ACHN (cell line): ENCODE measurements at places on chromosomes 7 and 10.

DNA sequence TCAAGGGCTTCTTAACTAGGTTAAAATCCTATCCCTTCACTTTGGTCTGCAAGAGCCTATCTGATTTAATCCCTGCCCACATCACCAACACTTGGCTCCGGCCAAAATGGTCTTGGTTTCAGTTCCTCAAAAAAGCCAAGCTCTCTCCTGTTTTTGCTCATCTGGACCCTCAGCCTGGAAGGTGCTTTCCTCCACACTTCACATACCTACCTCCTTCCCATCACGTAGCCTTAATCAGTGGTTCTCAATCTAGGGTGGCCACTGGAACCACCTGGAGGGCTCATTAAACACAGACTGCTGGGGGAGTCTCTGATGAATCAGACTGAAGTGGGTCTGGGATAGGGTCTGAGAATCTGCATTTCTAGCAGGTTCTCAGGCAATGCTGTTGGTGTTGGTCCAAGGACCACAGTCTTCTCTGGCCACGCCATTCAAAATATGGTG, 227.0 kb upstream of the AOAH start:
- DNase-seq = no peak

DNA sequence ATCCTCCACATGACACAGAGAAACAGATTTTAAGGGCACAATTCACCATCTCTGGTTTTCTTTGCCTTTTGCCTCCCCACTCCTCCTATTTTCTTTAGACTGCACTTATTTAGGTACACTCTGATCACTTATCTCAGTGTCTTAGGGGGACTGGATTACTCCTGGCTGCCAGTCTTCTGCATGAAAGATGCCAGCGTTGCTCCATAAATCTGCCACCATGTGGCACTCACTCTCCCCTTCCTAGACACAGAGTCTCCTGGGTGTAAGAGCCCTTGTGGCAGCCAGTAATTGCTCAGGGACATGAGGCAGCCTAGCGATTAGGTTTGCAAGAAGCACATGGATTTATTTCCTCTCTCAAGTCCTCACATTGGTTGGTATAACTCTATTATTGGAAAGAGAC, 34.5 kb upstream of the RBM20 start:
- peak; percentile 22 for DNase-seq

DNA sequence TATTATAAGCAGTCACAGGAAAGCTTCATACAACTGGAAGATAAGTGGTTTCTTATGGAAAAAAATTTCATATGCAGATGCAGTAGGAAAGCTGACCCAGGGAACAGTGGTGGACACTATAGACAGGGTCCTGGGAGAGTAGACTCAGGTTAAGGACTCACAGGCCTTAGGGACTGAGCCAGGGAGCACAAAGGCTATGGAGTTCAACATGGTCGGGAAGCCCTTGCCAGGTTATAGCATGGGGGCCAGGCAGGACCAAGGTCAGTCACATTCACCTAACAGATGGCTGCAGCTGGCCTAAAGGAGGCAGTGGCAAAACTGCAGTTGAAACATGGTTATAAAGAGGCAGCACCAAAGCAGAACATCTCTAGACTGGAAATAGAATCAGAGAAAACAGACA, 54.9 kb upstream of the UNC5B start:
- no peak for DNase-seq

GRCh38 chr10:79153745-79154144, 85.0 kb downstream of the ZMIZ1 start:
- DNase-seq = peak; percentile 60

DNA sequence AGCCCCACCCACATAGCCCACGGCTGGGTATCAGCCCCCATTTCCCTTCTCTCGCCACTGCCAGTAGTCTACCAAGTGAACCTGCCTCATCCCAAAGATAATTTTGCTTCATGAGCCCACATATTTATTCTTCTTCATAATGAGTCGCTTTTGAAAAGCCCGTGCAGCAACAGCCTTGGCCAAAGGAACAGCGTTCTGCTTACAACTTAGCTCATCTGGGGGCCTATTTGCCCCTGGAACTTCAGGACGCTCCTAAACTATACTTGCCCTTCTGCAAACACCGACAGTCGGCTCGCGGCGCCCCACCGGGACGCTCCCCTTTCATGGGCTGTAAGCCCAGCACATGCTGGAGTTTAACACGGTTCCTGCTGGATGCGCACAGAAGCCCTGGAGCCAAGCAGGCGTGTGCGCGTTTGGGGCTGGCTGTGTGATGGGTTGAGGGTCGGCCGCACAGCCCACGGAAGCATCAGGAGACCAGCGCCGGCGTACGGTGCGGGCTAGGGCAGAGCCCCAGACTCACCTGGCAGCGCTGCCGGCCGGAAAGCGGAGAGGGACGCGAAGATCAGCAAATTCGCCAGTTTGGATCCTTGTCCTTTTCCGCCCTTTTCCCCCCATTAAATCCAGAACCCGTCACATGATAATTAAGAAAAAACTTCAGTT, 370 bp downstream of the TMEM60 start:
- DNase-seq = peak; percentile 59

- no peak for DNase-seq
Observed at GRCh38 chr7:94297397-94297838, 97.3 kb upstream of the COL1A2 start.

- peak; percentile 31 for DNase-seq
Observed at GRCh38 chr7:124996778-124997177, 67.2 kb upstream of the POT1 start.

GRCh38 chr10:28946479-28946878, 269.2 kb downstream of the BAMBI start:
- no peak for DNase-seq

GRCh38 chr10:878333-878759, 53.2 kb downstream of the LARP4B start:
- DNase-seq = no peak

DNA sequence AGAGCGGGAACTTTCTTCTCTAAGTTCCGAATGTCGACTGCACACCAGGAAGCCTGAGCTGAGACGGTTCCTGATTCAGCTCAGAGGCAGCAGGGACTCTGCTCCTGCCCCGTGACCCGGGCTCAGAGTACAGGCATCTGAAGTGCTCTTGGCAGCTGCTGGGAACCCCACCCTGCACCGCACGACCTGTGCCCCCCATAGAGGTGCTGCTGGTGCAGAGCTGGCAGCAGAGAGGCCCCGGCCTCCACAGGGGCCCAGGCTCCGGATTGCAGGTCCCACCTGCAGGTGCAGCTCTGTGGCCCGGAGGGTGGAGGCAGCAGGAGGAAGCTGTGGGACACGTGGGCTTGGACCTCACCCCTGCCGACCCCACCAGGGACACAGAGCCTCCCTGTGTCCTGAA, 39.5 kb upstream of the ADGRA1 start:
- no peak for DNase-seq

GRCh38 chr7:77653572-77653971, 42.7 kb upstream of the RSBN1L start:
- DNase-seq = no peak

DNA sequence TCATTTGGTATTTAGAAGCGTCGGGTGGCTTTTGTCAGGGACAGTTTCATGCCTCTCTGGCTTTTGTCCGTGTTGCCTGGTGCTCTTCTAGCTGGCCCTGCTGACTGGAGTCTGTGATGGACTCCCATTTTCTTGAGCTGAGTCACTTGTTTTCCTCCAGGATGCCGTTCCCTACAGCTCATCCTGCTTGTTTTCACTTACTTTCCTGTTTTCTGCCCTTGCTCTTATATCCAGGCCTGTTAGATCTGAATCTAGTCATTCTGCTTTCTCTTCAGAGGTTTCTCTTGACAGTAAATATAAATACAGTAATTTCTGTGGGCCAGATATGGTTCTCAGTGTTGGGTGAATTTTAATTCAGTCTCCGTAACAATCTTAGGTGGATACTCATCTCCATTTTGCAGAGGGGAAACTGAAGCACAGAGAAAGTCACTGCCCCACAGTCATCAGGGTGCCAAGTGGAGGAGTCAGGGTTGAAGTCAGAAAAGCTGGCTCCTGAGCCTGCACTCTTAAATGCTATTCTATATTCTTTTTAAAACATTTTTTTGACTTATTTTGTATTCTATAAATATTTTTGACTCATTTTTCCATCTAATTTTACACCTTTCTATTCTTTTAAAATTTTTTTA, 85.4 kb downstream of the CCNY start:
- DNase-seq = peak; percentile 81

GRCh38 chr10:35795131-35795824, 153.2 kb upstream of the FZD8 start:
- no peak for DNase-seq

GRCh38 chr10:124283215-124283948, 135.3 kb downstream of the OAT start:
- DNase-seq = no peak

DNA sequence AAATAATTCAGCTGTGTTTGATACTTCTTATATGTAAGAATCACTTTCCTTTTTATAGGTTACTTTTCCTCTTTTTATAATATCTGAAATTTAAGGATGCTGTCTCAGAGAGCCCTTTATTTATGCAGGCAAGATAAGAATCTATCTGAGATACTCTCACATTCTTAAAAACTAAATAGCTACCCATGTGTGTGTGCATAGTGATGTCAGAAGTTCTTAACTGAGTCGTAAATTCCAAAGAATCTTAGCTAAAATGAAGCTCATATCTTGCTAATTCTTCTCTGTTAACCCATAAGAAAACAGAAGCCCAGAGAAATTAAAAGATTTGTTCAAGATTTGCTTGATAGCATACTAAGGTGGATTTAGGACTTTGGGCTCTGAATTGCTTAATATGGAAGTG, 118.5 kb downstream of the PCDH15 start:
- DNase-seq = no peak

DNA sequence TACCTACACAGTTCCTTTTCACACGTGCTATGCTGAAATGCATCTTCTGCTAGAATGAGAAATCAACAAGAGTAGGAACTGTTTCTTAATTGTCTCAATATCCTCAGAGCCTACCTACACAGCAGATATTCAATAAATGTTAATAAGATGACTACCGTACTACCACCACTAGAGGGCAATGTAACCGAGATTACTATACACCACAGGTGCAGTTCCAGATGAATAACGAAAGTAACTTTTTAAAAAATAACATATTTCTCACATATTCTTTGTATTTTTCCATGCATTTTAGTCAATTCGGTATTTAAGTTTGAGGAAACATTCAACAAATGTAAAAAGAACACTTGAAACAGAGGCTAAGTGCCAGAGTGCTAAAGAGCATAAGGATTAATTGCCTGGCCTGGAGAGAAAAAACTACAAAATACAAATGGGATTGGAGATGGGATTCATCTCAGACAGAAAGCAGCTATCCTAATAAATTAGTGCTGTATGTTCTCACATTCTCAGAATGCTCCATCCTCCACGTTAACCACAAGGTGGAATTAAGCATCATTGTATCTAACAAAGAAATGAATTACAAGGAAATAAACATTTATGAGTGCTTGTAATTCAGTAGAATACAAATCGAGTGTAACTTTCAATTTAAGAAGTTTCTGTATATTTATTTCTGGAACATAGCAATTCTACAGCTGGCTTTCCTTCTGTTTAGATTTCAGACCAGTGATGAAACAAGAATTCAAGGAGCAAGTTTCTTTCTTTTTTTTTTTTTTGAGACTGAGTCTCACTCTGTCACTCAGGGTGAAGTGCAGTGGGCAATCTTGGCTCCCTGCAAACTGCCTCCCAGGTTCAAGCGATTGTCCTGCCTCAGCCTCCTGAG, 20.3 kb upstream of the HECTD2 start:
- peak; percentile 78 for DNase-seq

GRCh38 chr10:6423004-6423403, 157.1 kb downstream of the PRKCQ start:
- no peak for DNase-seq

DNA sequence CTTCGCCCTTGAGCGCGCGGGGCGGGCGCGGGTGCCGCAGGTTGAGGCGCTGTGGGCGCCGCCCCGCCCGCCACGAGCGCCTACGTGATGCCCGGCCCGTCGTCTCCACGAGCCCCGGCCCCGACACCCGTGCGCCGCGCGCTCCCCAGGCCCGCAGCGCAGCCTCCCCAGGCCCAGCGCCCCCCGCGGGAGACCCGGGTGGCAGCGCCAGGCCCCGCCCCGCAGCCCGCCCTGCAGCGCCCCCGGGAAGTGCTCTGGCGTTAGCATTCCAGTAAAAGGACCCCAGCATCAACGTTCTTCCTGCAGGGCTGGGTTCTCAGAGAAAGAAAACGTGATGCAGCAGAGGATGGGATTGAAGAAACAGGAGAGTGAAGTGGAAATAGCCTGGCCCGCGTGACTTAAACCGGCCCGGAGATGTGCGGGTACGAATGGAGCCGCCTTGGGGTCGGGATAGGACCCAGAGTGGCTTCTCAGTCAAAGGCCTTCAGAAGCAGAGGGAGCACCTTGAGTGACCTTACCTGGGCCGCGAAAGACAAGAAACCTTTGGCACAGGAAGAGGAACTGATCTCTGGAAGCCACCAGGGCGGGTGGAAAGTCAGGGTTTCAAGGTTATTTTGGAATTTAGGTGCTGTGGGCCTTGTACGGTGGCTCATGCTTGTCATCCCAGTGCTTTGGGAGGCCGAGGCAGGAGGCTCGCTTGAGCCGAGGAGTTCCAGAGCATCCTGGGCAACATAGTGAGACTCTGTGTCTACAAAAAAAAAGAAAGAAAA, 1.8 kb downstream of the PFKP start:
- no peak for DNase-seq

DNA sequence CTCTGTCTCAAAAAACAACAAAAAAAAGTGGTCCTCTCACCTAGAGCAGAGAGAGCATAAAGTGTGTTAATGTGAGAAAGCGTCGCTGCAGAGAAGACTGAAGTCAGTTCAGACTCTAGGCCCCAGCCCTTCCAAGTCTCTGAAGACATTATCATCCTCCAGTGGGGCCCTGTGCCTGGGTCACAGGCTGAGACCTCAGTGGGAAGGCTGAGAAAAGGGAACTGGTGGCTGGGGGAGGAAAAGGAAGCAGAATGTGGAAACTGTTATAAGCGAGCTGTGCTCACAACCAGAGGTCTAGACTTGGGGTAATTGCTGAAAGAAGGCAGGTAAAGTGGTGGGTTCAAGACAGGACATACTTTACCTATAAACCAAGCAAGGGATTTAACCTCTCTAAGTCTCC, 4.9 kb upstream of the RRP12 start:
- no peak for DNase-seq

GRCh38 chr7:116554436-116554835, 29.6 kb downstream of the CAV1 start:
- no peak for DNase-seq

DNA sequence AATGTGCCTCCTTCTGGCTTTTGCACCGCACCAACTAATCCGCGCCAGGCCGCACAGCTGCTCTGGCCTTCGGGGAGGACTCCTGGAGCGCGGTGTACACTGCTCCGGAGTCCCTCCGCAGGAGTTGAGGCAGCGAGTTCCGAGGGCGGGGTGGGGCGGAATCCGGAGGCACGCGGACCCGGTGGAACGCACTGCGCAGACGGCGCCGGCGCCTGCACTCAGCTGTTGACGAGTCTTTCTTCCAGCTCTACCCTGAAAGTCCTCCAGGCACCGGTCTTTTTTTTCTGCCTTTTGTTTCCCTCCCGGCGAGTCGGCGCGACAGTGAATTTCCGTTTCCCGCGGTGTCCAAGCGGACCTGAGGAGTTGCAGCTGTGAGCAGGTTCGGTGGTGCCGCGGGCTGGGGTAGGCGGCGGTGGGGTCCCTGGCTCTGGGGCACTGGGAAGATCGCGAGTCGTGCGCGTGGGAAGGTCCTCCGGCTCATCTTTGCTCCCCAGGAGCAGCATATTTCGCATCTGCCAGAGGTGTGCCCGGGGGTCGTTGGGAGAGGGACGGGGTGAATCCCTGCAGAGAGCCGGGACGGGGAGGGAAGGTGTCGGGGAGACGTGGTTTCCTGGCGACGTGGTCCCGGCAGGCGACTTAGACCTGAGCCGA, 44.1 kb downstream of the SFTPD start:
- peak; percentile 71 for DNase-seq

GRCh38 chr7:18684916-18685315, 189.4 kb downstream of the HDAC9 start:
- no peak for DNase-seq
